Bronchial epithelial cell (primary cell): ENCODE measurements at places on chromosomes 1 and 21. TPM values are rescaled to one million over a fixed set of nuclear protein-coding genes. Genes with fewer than 3 reads are reported as not detected.

- no peak for DNase-seq
Observed at GRCh38 chr1:150999051-150999674, 7.5 kb downstream of the MINDY1 start.

- DNase-seq, result no peak
Observed at GRCh38 chr1:156150333-156151011, 2.9 kb upstream of the SEMA4A start.

DNA sequence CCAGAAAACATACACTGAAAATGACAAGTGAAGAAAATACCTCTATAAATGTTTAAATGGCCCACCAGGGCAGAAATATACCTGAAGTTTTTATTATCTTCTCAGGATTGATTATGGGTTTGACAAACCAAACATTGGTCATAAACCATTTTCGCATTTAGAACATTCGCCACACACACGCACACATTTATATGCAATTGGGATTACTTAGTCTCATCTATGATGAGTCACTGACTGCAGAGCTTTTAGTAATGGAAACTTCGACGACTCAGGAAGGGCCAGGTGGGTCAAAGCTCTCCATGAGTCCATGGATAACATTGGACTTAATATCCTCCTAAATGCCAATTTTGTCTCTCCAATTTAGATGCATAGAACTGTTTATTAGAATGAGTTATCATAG lies 16.9 kb downstream of the NRDC start:
- DNase-seq, result peak; percentile 16

DNA sequence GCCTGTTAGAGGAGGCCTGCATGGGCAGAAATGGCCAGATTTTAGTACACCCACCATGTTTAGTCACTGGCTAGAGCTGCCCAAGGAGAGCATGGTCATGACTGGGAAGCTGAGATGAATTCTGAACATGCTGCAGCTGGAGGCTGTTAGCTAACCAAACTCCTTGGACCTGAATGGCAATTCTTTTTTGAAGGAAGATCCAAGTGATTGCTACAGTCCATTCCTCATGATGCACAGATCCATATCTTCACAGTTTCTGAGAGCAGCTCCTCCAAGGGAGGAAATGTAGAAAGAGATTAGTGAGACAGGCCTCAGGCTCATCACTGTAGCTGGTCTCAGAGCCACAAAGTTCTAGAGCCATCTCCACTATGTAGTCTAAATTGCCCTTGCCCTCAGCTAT lies 11.1 kb downstream of the ZFYVE9 start:
- DNase-seq, result no peak

DNA sequence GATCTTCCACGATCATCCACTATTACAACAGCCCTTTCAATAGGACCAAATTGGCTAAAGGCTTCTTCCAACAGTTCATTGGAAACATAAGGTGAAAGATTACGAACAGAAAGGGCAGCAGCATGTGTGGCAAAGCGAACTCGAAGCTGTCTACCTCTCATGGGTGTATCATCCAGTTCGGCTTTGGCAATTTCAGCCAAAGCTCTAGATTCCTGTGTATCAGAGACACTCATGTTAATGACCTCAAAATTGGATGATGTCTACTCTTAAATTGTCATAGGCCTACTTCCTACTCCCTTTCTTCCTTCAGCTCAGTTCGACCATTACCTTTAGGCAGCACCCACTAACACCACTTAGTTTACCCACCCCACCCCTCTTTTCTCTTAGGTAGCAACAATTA lies 2.2 kb downstream of the SFPQ start:
- DNase-seq, result no peak

DNA sequence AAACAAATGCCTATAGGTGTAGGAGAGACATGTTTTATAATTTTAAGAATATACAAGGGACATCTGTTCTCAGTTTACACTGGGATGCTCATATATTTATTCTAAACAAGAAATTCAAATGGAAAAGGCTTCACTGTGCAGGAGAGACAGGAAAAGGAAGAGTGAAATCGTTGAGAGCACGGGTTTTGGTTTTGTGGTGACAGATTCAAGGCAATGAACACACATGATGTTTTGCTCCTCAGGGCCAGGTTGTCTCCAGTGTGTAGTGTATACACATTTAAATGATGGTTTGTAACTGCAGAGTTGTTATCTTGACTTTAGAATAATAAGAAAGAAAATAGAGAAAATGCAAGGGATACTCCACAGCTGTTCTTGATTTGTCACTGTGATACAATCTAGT lies 73.7 kb downstream of the S1PR1 start:
- DNase-seq, result no peak

GRCh38 chr1:16117936-16118335 lies 37.9 kb downstream of the EPHA2 start:
- no peak for DNase-seq

- DNase-seq, result no peak
Observed at GRCh38 chr1:54001591-54001990, 16.4 kb downstream of the LDLRAD1 start.

DNA sequence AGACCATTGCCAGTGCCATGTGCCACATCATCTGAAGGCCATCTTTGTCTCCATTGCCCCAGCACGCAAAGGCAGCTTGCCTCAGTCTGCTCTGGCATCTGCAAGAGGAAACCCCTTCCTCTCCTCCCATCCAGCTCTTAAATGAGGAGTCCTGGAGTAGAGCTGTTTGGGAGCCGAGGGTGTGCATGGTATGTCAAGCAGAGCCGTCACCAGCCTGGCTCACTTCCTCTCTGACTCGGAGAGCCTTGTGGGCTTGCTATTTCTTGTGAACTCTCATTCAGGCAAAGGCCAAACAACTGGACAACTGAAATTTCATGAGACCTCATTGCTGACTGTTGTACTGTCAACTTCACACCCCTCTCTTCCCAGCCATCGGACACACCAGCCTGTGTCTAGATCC lies 143.9 kb downstream of the SIPA1L2 start:
- DNase-seq, result peak; percentile 45

Gene FAM78B
- total RNA-seq, result 0.13 and 0.26 TPM in 2 replicates

Gene GRIK1
- not detected in 2 replicates for total RNA-seq

Gene AKR1A1
- 109 and 145 TPM in 2 replicates for total RNA-seq

Gene MIXL1
- not detected in 2 replicates for total RNA-seq

Gene TEX38
- total RNA-seq, result not detected in 2 replicates

Gene LAX1
- under 0.01 TPM in 1 of 2 replicates, not detected in the other for total RNA-seq
